NCI-H460 (cell line): ENCODE measurements at places on chromosomes 1 and 21. TPM values are rescaled to one million over a fixed set of nuclear protein-coding genes. Genes with fewer than 3 reads are reported as not detected.

Gene SLFNL1
- 0.05 TPM in 1 of 2 replicates, not detected in the other for total RNA-seq

Gene ADAM30
- total RNA-seq, result not detected in 2 replicates

Gene NPPA
- total RNA-seq, result not detected in 2 replicates

Gene BATF3
- total RNA-seq, result 5.3 and 7.6 TPM in 2 replicates

DNA sequence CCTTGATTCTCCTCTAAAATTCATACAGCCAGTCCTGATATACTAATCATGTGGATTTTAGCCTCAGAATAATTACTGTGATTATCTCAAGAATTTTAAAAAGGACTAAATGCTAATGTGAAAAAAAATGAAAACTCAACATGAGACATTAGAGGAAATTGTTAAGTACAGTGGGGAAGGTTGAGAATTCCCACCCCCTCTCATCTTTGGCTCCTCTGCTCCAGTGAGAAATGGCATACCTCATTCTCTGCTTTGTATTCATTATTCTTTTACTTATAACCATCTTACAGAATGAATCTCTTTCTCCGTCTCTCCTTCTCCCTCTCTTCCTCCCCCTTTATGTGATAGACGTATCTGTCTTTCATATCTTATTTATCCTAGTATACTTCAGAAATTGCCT is 70.9 kb downstream of the DIRAS3 start:
- DNase-seq, result no peak

GRCh38 chr1:96522927-96523326 is 198.7 kb upstream of the PTBP2 start:
- no peak for DNase-seq

DNA sequence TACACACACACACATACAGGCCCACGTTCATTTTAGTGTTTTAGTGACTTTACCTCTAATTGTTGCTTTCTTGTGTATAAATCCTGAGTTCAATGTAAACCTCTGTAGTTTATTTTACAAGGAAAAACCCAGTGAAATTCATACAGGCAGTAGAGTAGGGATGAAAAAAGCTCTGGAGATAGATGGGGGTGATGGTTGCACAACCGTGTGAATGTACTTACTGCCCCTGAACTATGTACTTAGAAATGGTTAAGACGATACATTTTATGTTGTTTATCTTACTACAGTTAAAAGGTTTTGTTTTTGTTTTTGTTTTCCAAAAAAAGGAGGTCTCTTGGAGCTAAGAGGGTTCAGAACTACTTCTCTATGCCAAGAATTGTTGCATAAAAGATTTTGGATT is 29.7 kb upstream of the PRDM15 start:
- DNase-seq, result no peak

- no peak for DNase-seq
These were observed 243.0 kb downstream of the C1orf94 start for GRCh38 chr1:34419663-34420136.
